ENCODE measurements at places on chromosomes 16 and 17.
A peak's percentile ranks its signal among the peaks of the same experiment; 100 is the strongest.

GRCh38 chr17:59830007-59830630 lies 62.6 kb downstream of the TUBD1 start:
- no peaks in the 10 kb centered on the region for H3K36me3 ChIP-seq
- H3K27ac ChIP-seq, result peak overlapping the region; percentile 73
- no peak for DNase-seq

DNA sequence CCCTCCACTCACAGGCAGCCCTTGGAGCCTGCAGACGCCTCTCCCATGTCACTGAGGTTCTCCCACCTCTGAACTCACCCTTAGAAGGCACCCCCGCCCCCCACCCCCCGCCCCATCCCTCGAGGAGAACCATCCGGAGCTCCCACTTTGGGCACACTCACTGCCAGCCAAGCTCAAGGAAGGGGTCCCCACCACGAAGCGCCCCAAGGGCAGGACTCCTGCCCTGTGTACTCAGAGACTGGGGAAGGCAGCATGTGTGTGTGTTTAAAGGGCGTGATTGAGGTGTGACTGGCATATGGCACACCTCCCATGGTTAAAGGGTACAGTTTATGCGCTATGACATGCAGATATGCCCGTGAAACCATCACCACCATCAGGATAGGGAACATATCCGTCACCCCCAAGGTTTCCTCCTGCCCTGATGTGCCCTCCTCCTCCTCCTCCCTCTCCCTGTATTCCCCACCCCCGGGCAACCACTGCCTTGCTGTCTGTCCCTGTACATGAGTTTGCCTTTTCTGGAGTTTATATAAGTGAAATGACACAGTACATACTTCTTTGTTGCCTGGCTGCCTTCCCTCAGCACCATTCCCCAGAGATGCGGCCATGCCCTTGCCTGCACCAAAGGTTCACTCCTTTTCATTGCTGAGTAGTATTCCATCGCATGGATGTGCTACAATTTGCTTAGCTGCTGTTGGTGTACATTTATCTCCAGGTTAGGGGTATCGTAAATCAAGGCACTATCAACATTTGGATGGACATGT lies 14.0 kb upstream of the RBFOX3 start:
- no peaks in the 10 kb centered on the region for H3K36me3 ChIP-seq
- H3K27ac ChIP-seq, result no peak overlapping the region
- H3K4me1 ChIP-seq, result no peaks in the 10 kb centered on the region
- no peak overlapping the region for H3K4me3 ChIP-seq
- peaks cover 41% of the 10 kb centered on the region for H3K27me3 ChIP-seq

DNA sequence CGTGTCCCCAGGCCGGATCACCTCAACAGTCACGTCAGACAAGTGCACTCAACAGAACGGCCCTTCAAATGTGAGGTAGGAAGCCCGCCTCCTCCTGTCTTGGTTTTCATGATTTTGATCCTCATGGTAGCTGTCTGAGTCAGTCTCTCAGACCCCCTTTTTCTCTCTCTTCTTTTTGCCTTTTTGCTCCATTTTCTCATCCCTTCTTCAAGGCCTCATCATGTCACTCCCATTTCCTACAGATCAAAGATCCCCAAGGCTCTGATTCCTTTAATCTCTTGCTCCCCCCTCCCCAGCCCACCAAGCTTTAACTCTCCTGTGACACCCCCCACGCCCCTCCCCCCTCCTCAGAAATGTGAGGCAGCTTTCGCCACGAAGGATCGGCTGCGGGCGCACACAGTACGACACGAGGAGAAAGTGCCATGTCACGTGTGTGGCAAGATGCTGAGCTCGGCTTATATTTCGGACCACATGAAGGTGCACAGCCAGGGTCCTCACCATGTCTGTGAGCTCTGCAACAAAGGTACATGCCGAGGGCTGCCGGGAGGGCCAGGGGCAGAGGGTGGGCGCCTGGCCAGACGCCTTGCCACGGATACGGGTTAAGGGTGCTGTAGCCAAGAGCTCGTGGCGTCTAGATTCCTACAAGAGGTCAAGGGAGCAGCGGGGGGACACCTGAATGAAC lies 2.0 kb downstream of the MAZ start:
- no peaks in the 10 kb centered on the region for H3K27me3 ChIP-seq
- peak overlapping the region; percentile 89 for H3K4me3 ChIP-seq
- DNase-seq, result no peak
- peak overlapping the region; percentile 93 for H3K27ac ChIP-seq
- peaks cover 12% of the 10 kb centered on the region for H3K36me3 ChIP-seq

DNA sequence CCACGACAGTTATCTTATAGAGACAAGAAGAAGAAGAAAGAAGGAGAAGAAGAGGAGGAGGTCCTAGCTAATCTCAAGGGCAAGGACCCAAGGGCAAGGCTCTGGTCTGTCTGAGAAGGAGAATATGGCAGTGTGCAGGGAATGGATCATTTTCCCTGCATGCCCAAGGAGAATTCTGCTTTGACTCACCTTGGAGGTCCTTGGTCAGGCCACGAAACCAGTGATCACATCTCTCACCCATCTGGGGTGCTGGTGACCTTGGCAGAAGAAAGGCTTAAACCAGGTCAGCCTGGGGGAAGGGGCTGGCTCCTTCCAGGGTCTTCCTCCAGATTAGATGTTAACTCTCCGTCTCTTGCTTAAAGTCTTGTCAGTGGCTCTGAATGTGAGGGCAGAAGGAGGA lies 1.6 kb upstream of the FMNL1 start:
- H3K36me3 ChIP-seq, result no peaks in the 10 kb centered on the region
- peaks cover 53% of the 10 kb centered on the region for H3K4me1 ChIP-seq
- peaks cover 11% of the 10 kb centered on the region for H3K27me3 ChIP-seq
- H3K27ac ChIP-seq, result no peak overlapping the region
- H3K4me3 ChIP-seq, result no peak overlapping the region

Measured in suprapubic skin (tissue), 4 donors.